Inflammatory macrophage treated with lipopolysaccharide for 4 hours (primary cell): ENCODE measurements at places on chromosomes 2 and 18.

DNA sequence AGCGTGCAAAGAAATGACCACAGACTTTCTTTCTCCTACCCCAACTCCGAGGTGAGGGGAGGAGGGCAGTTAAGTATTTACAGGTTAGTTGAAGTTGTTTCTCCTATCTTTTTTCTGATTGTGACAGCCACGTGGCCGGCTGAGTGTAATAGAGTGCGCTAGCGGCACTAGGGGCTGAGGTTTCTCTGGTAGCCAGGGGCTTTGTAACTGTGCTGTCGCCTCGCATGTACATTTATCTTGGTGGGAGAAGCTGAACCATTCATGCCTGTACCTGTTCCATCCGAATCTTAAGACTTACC lies 214.1 kb upstream of the STON1 start:
- DNase-seq, result no peak

DNA sequence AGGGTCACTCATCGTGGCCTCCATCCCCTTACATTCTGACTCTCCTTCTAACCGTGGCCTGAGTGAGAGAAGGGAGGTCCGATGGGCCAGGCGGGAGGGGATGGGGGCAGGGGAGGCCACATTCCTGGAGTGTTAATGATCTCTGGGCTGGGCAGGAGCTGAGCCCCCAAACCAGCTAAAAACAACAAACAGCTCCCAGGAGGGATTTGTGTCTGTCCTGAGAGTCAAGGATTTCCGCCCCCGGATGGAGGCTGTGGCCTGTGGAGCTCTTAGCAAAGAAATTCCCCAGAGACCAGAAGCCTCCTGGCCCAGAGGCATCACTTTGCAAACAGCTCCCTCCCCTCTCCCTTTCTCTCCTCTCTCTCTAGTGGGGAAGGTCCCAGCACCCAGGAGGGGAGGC lies 23.5 kb downstream of the EMX1 start:
- DNase-seq, result no peak

- DNase-seq, result no peak
Measured at GRCh38 chr18:564708-565561, 15.2 kb upstream of the CETN1 start.

GRCh38 chr18:12819841-12820240 lies 64.2 kb downstream of the PTPN2 start:
- DNase-seq, result no peak

DNA sequence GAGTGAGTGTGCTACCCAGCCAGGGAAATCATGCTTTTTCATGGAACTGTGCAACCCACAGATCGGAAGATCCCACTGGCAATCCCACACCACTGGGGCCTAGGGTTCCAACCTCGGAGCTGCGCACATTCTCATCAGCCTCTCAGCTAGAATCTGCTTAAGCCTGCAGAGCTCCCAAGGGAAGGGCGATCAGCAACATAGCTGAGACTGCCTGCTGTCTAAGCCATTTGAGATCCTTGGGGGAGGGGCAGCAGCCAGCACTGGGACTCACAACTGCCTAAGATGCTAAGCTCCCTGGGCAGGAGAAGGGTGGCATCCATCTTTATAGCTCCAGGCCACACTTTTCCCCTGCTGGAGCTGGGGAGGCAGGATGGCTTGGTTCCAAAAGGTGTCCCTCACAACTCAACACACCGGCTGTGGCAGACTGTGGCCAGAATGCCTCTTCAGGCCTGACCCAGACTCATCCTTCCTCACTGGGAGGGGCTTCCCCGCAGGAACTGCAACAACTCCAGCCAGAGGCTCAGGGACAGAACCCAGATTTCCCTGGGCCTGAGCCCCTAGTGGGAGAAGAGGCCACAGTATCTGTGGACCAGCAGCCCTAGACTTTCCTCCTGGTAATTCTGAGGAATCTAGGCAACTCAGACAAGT lies 1133.3 kb upstream of the PIK3C3 start:
- DNase-seq, result no peak

DNA sequence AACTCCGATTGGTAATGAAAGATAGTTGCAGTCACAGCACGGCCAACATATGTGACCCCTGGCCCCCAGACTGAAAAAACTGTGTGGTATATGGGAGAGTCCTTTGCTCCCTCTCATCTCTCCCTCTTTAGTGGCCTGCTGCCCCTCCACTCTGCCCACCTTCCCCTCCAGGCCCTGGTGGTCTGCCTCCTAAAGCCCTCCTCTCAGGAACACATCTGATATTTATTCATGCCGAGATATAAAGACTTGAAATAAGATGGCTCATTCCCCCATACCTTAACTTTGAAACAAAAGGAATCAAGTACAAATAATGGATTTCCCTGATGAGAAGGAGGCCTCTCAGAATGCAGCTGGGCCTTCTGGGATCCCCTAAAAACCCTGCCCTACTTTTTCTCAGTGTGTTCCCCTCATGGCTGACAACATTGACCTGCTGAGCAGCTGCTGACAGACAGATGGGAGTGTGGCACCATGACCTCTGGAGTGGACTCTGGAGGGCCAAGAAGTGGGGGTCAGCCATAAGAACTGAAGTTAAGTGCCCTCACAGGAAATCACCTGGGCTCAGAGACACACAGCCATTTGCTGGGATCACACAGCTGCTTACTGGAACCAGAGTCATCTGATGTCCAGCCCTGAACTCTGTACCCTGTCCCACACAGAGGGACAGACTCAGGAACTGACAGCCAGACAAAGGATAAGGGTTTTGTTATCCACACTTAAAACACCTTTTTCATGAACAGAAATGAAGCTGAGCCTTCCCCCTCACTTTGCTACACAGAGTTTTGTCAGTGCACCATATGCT lies 39.8 kb upstream of the ST8SIA3 start:
- DNase-seq, result no peak

- DNase-seq, result no peak
Measured at GRCh38 chr2:221096706-221097567, 475.2 kb downstream of the EPHA4 start.

DNA sequence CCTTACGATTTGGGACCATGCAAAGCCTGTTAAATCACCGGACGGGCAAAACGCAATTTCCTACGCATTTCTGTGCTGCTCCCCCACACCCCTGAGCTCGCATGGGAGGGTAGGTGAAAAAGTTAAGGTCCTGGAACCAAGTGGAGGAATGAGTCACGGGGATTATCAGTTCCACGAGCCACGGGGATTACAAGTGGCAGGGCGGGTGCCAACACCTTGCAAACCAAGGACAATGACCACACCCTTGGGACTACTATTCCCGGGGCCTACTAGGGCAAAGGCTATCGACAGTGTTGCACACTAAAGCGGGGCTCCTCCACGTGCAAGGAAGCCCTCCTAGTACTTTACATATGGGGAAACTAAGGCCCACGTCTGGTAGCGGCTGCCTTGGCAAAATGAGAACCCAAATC lies 447 bp downstream of the RETSAT start:
- no peak for DNase-seq
